ENCODE measurements at places on chromosomes 12 and 14. TPM values are rescaled to one million over a fixed set of nuclear protein-coding genes. Genes with fewer than 3 reads are reported as not detected.

Gene RNASE4
- 0.41 TPM for total RNA-seq

Gene PCK2
- 54.5 TPM for total RNA-seq

Gene TSHR
- total RNA-seq, result 3.5 TPM

Gene DAO
- not detected for total RNA-seq

Gene NPFF
- total RNA-seq, result not detected

Gene L3HYPDH
- total RNA-seq, result 21.1 TPM

Gene SALL2
- total RNA-seq, result 3.7 TPM

Gene KCNMB4
- total RNA-seq, result 0.91 TPM

Gene SERPINA4
- total RNA-seq, result not detected

Gene TAS2R9
- not detected for total RNA-seq

Gene DCN
- not detected for total RNA-seq

Gene GRIP1
- 0.86 TPM for total RNA-seq

Gene MYF5
- total RNA-seq, result not detected

Gene MIPOL1
- total RNA-seq, result not detected
